ENCODE measurements at places on chromosomes 13 and 19. TPM values are rescaled to one million over a fixed set of nuclear protein-coding genes. Genes with fewer than 3 reads are reported as not detected.

CD37 gene
- total RNA-seq, result 2.0 TPM

FFAR2 gene
- not detected for total RNA-seq

VSTM2B gene
- not detected for total RNA-seq

SIGLEC9 gene
- total RNA-seq, result 0.72 TPM

RDH8 gene
- total RNA-seq, result not detected

- no peaks in the 10 kb centered on the region for H3K27me3 ChIP-seq
- no peaks in the 10 kb centered on the region for H3K36me3 ChIP-seq
- DNase-seq, result peak; percentile 78
- H3K27ac ChIP-seq, result peak overlapping the region; percentile 95
- peaks cover 90% of the 10 kb centered on the region for H3K4me1 ChIP-seq
- no peak overlapping the region for H3K4me3 ChIP-seq
These were observed 44.5 kb downstream of the ACTN4 start for GRCh38 chr19:38691938-38692457.

DNA sequence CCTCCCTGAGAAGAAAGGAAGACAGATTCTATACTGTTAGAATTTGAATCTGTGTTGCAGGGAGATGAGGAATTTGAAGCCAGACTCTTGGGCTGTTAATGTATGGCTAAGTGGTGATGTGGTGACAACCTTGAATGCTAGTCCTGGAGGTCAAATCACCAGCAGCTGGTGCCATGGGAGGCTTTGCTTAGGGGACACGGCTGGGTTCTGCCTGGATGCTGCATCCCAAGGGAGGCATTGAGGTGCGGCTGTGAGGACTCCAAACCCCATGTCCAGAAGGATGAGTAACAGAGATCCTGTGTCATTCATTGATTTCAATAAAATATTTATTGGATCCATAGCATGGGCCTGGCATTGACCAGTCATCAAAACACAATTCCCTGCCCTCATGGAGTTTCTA, 42.3 kb downstream of the RFX2 start:
- H3K4me1 ChIP-seq, result peaks cover 22% of the 10 kb centered on the region
- H3K36me3 ChIP-seq, result no peaks in the 10 kb centered on the region
- H3K27me3 ChIP-seq, result no peaks in the 10 kb centered on the region

GRCh38 chr13:106212386-106213010, 323.0 kb downstream of the EFNB2 start:
- H3K4me3 ChIP-seq, result no peak overlapping the region
- DNase-seq, result no peak
- no peak overlapping the region for H3K27ac ChIP-seq
- H3K4me1 ChIP-seq, result no peaks in the 10 kb centered on the region
- no peaks in the 10 kb centered on the region for H3K36me3 ChIP-seq

DNA sequence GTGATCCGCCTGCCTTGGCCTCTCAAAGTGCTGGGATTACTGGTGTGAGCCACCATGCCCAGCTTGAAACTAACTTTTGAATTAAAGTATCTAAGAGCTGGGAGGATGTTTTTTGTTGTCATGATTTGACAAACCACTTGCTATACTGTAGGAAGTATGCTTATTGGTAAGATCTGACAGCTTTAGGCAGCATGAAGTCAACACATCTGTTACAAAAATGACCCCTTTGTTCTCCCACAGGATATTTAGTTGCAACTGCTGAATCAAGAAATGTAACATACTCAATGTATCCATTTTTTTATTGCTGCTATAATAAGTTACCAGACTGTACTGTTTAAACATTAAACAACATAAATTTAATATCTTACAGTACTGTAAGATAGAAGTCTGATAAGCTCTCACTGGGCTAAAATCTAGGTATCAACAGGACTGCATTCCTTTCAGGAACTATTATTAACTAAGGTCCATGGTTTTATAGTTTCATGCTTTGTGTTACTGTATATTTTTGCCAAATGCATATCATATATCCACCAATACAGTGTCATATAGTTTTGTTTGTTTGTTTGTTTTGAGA, 22.8 kb upstream of the LRP3 start:
- no peaks in the 10 kb centered on the region for H3K36me3 ChIP-seq
- no peak for DNase-seq
- no peak overlapping the region for H3K27ac ChIP-seq
- no peak overlapping the region for H3K4me3 ChIP-seq

GRCh38 chr19:39934584-39935363, at the start of gene FCGBP:
TSS of gene FCGBP (minus strand) at chr19:39934634.
- no peaks in the 10 kb centered on the region for H3K27me3 ChIP-seq
- DNase-seq, result no peak
- H3K36me3 ChIP-seq, result no peaks in the 10 kb centered on the region

DNA sequence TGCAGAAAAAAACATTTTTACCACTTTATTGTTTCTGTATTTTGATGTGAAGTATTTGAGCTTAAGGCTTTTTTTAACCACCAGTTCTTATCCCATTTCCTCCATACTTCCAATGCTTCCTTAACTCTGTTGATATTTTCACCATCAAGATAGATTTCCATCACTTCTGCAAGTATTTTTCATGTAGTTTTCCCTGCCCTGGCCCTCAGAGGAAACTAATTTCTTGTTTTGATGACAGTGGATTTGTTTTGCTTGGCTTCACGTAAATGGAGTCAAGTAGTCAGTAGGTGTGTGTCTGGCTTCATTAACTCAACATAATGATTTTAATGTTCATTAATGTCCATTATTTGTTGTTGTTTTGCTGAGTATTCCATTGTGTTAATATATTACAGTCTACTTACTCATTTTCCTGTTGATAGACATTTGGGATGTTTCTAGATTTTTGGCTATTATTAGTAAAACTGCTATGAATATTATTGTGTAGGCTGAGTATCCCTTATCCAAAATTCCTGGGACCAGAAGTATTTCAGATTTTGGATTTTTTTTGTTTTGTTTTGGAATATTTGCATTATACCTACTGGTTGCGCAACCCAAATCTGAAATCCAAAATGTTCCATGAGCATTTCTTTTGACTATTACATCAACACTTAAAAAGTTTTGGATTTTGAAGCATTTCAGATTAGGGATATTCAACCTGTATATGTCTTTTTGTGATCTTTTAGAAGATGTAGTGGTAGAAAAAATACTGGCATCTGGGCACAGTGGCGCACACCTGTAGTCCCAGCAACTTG, 23.3 kb downstream of the ZNF582 start:
- no peaks in the 10 kb centered on the region for H3K27me3 ChIP-seq
- H3K4me3 ChIP-seq, result no peak overlapping the region
- no peak overlapping the region for H3K27ac ChIP-seq
- H3K36me3 ChIP-seq, result peaks cover 60% of the 10 kb centered on the region

GRCh38 chr19:10333758-10334587, 644 bp upstream of the RAVER1 start:
- no peak for DNase-seq
- H3K27me3 ChIP-seq, result no peaks in the 10 kb centered on the region
- H3K27ac ChIP-seq, result peak overlapping the region; percentile 90
- peak overlapping the region; percentile 96 for H3K4me3 ChIP-seq
- no peaks in the 10 kb centered on the region for H3K36me3 ChIP-seq

GRCh38 chr19:30135093-30135757, 193.2 kb downstream of the URI1 start:
- no peak overlapping the region for H3K27ac ChIP-seq
- H3K36me3 ChIP-seq, result no peaks in the 10 kb centered on the region
- no peaks in the 10 kb centered on the region for H3K4me1 ChIP-seq
- H3K4me3 ChIP-seq, result no peak overlapping the region
- no peaks in the 10 kb centered on the region for H3K27me3 ChIP-seq

DNA sequence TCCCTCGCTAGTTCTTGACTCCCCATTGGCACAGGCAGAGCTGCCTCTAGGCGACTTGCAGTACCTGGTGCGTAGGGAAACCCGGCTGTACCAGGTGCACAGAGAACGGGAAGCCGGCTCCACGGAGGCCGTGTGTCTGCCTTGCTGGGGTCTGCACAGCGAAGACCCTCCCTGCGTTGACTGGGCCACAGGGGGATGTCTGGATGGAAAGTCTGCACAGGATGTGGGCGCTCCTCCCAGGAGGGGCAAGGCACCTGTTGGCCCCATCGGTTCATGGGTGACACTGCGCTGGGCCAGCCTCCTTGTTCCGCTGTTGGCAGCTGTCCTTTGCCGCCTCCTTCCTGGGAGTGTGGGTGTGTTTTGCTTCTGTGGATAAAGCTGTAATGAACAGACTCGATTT, 138.3 kb downstream of the TEX29 start:
- H3K36me3 ChIP-seq, result no peaks in the 10 kb centered on the region
- H3K27ac ChIP-seq, result no peak overlapping the region
- H3K4me3 ChIP-seq, result no peak overlapping the region
- no peak for DNase-seq

DNA sequence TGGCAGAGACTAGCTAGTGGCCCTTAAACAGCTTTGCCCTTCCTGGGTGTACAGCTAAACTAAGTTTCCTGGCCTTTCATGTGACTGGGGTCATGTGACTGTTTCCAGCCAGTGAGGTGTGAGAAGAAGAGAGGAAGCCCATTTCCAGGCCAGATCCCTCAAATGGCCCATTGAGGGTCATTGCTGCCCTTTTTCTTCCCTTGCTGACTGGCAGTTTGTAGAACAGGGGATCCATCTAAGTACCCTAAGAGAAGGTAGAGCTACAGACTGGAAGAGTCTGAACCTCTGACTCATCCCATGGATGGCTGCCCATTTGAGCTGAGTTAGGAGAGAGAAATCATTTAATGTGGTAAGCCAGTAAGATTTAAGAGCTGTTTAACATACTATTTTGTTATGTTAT, 2.8 kb downstream of the SWSAP1 start:
- H3K4me3 ChIP-seq, result no peak overlapping the region
- peak; percentile 25 for DNase-seq
- peaks cover 9% of the 10 kb centered on the region for H3K27me3 ChIP-seq
- peaks cover 36% of the 10 kb centered on the region for H3K4me1 ChIP-seq
- peak overlapping the region; percentile 94 for H3K27ac ChIP-seq
- H3K36me3 ChIP-seq, result no peaks in the 10 kb centered on the region
